SK-MEL-5 (cell line): ENCODE measurements at places on chromosomes 13 and 19.

DNA sequence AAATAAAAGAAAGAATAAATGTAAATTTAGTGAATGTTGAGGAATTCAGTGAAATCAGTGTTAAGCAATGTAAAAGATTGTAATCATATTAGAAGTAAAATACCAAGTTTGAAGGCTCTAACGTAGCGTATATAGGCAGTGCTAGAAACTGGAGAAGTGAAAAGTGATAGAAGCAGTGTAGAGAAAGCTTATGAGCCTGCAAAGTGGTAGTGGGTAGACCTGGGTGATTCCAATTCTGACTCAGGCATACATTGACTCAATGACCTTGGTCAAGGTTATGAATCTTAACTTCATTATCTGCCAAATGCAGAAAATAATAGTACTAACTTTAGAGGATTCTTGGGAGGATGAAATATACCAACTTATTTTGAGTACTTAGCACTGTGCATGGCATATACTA, 4.1 kb downstream of the SLC10A2 start:
- no peak for DNase-seq

DNA sequence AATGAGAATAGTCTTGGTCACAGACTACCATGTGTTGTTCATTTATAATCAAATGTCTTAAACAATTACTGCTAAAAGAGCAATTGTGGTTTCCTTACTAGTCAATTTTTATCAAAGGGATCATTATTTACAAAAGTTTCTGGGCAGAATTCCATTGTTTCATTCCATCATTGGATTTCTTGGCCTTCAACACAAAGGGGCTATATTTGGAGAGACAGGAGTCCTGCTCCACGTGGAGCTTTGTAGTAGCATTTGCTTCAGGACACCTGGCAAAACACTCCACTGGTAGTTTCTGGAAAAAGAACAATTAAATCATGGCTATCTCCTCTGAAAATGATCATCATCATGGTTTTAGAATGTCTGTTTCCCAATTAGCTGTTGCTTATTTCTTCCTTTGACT, 22.3 kb upstream of the STARD13 start:
- no peak for DNase-seq

DNA sequence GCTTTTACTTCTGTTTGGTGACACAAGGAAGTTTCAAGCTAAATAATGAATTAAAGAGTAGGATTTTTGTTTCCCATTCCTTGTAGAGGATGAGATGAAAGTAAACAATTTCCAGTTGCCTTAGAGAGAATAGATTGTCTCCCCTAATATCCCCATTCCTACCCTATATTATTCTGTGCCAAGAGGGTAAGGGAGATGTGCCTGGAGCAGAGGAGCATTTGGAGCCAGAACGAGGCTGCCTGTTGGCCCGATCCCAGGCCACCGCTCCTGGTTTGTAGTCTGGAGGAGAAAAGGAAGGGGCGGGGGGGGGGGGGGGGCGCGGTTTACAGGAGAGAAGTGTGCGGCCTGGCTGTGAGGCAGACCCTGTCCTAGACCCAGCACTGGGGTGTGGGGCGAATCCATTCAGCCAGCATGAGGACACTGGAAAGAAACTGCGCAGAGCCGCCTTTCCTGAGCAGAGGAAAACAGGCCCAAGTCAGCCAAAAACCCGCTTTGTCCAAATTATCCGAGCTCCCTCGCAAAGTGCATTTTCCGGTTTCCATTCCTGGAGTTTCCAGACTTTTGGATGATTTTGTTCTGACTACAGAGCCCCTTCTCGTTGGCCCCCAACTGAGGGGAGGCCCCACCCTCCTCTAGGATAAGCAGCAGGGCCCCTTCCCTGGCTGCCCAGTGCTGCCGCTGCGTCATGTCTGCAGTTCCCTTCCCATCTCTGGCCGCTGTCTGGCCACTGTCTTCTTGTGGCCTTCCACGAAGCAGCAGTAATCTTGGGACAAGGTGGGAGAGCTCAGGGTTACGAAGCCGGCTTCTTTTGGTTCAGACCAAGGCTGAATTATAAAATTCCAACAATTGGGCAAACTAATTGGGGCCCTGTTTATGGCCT, 23.0 kb downstream of the NFIX start:
- DNase-seq = no peak

- no peak for DNase-seq
Measured at GRCh38 chr13:50527188-50527587, 316.3 kb downstream of the DLEU7 start.

DNA sequence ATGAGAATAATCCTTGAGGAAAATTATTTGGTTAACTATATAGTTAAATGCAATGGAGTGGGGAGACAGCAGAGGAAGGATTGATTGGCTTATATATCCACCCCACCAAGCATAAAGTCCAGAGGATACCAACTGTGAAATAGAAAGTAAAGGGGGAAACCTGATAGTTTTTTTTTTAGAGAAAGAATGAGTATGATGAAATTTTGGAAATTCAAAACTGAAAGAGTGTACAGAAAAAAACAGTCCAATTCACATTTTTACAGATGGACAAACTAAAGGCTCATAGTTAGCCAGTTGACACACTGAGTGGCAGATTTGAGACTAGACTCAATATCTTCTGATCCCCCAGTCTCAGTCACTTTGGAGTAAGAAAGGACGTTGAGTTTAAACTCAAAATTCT, 51.1 kb downstream of the FNDC3A start:
- DNase-seq = no peak

DNA sequence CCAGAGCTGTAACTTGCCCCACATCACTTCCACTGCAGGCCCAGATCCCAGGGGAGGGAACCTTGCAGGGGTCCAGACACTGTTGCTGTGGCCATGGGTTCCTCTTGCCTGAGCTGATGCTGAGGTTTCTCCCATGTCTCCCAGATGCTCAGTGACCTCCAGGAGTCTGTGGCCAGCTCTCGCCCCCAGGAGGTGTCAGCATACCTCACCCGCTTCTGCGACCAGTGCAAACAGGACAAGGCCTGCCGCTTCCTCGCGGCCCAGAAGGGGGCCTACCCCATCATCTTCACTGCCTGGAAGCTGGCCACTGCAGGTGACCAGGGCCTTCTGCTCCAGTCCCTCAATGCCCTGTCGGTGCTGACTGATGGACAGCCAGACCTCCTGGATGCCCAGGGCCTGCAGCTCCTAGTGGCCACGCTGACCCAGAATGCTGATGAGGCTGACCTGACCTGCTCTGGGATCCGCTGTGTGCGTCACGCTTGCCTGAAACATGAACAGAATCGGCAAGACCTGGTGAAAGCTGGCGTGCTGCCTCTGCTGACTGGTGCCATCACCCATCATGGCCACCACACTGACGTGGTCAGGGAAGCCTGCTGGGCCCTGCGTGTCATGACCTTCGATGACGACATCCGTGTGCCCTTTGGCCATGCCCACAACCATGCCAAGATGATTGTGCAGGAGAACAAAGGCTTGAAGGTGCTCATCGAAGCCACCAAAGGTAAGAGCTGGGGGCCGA, 12.1 kb upstream of the SLC25A42 start:
- no peak for DNase-seq

- no peak for DNase-seq
Measured at GRCh38 chr13:110394371-110394841, 87.3 kb downstream of the COL4A2 start.

- peak; percentile 47 for DNase-seq
Measured at GRCh38 chr13:70964124-70964523, 855.9 kb upstream of the KLHL1 start.

GRCh38 chr19:13723206-13723605, 41.1 kb upstream of the MRI1 start:
- DNase-seq = no peak

DNA sequence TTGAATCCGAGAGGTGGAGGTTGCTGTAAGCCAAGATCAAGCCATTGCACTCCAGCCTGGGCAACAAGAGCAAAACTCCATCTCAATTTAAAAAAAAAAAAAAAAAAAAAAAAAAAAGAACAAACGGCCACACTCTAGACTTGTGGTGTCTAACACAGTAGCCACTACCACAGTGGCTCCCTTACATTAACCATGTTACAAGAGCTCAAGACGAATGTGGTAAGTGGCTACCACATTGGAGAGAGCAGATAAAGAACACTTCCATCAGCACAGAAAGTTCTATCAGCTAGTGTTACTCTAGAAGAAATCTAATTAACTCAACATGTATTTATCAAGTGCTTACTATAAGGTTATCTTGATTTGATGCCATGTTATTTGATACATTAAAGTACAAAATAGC, 11.5 kb downstream of the XPO4 start:
- DNase-seq = no peak

- DNase-seq = no peak
Measured at GRCh38 chr19:7746903-7747884, at the start of gene CD209. TSS of gene CD209 (minus strand) at chr19:7747534. CDS start at chr19:7747511, 23 bp downstream.

- no peak for DNase-seq
Measured at GRCh38 chr13:50171590-50172282, 156.5 kb downstream of the KCNRG start.

DNA sequence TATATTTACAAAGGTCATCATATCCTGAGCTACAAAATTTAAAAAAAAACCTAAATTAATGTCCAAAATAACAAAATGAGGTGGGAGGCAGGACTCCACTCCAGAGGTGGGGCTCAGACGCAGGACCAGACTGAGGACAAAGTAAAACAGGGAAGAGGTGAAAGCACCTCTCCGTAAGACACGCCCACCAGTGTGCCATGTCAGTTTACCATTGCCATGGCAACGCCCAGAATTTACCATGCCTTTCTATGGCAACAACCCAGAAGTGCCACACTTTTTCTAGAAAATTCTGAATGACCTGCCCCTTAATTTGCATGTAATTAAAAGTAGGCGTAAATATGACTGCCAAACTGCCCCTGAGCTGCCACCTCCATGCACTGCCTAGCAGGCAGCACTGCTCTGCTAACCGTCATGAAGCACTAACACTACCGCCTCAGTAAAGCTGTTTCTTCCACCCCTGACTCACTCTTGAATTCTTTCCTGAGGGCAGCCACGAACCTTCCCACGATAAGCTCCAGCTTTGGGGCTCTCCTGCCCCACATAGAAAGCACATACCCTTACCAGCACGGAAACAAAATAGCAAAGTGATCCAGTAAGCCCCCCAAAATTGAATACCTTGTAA, 22.3 kb upstream of the PDCD5 start:
- no peak for DNase-seq

DNA sequence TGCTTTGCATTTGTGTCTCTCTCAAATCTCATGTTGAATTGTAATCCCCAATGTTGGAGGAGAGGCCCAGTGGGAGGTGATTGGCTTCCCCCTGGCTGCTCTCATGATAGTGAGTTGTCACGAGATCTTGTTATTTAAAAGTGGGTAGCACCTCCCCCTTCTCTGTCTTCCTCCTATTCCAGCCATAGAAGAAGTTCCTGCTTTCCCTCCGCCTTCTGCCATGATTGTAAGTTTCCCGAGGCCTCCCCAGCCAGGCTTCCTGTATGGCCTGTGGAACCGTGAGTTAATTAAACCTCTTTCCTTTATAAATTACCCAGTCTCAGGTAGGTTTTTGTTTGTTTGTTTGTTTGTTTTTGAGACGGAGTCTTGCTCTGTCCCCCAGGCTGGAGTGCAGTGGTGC, 3.8 kb downstream of the LILRA4 start:
- peak; percentile 44 for DNase-seq

DNA sequence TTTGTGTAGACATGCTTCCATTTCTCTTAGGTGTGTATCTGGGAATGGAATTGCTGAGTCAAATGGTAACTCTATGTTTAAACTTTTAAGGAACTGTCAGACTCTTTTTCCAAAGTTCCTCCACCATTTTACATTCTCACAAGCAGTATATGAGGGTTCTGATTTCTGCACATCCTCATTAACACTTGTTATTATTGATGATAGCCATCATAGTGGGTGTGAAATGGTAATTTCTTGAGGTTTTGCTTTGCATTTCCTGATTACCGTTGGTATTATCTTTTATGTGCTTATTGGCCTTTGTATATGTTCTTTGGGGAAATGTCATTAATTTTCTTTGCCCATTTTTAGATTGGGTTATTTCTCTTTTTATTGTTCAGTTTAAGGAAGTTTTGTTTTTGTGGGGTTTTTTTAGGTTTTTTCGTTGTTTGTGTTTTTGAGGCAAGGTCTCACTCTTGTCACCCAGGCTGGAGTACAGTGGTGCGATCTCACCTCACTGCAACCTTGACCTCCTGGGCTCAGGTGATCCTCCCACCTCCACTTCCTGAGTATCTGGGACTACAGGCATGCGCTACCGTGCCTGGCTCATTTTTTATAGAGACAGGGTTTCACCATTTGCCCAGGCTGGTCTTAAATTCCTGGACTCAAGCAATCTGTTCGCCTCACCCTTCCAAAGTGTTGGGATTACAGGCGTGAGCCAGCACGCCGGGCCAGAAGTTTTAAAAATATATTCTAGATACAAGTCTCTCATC, 34.3 kb downstream of the NAA16 start:
- no peak for DNase-seq
